ENCODE measurements at places on chromosomes 11 and 22.

DNA sequence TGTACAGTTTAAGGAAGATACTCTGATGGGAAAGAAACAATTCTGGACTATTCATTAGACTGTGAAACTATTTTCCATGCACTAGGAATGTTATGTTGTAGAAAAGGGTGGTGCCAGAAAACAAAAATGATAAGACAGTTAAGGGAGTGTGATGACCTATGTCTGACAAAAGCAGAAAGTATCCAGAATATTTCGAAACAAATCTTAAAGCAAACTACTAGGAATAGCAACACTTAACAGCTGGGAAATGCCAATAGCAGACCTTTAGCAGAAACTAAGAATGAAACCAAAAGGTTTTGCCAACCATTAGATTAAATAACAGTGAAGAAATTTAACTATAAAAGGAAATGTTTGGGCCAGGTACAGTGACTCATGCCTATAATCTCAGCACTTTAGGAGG lies 3.3 kb upstream of the ARHGAP20 start:
- no peak for DNase-seq

GRCh38 chr11:108985945-108986279 lies 321.0 kb downstream of the DDX10 start:
- no peak for DNase-seq

- DNase-seq: no peak
Observed at GRCh38 chr11:32987851-32988250, 27.8 kb upstream of the DEPDC7 start.

DNA sequence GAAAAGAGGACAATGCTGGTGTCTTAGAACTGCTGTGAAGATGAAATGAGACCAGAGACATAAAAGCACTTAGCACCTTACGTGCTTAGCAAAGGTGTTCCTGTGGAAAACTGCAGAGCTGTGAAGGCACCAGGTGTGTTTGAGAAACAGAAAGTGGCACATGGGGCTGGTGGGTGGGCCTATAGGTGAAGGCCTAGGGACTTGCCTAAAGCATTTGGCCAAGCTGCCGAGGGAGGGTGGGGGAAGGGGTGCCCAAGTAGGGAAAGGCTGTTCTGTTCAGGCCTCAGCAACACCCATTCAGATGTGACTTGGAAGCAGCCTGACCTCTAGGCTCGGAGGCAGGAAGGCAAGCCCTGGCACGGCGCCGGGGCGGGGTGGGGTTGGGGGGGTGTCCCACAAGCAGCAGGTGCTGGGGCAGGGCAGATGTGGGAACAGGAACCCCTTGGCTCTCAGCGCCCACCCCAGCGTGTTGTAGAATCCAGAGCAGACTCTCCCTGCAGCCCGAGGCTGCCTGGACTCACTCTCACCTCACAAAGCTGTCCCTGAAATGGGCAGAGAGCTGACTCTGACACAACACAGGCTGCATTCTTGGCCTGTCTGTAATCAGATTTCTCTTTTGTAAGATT lies 366.7 kb upstream of the NARS2 start:
- DNase-seq: no peak

DNA sequence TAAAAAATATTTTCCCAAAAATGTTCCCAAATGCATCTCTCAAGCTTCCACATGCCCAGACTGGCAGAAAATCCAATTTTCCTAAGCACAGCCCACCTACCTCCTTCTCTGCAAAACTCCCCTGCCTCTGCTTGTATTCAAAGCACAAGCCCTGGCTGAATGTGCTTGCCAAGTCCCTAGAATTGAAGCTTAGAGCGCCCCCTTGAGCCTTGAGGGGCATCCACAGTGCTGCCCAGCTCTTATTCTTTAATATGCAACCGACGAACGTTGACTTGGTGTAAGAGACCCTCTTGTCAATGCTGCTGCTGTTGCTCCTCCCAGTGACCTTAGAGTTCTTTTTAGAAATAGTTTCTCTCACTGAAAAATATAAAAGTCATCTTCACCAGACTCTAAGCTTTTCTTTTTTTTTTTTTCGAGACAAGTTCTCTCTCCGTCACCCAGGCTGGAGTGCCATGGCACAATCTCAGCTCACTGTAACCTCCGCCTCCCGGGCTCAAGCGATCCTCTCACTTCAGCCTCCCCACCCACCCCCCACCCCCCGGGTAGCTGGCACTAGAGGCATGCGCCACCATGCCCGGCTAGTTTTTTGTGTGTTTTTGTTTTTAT lies 63.5 kb upstream of the CAPRIN1 start:
- peak; percentile 44 for DNase-seq

GRCh38 chr22:23088199-23088604 lies 17.9 kb downstream of the GNAZ start:
- DNase-seq: no peak

DNA sequence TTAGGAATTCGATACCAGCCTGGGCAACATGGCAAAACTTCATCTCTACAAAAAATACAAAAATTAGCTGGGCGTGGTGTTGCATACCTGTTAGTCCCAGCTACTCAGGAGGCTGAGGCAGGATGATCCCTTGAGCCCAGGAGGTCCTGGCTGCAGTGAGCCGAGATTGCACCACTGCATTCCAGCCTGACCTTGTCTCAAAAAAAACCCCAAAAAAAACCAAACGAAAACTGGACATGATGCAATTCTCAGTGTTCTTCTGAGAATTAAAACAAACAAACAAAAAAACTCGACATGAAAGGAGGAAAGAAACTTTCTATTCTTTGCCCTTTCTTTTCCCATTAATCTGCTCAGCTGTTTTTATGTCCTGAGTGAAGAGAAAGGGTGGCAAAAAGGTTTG lies 7.4 kb downstream of the MED17 start:
- no peak for DNase-seq

- DNase-seq: peak; percentile 59
Observed at GRCh38 chr11:9972989-9973388, 309.1 kb downstream of the SWAP70 start.

DNA sequence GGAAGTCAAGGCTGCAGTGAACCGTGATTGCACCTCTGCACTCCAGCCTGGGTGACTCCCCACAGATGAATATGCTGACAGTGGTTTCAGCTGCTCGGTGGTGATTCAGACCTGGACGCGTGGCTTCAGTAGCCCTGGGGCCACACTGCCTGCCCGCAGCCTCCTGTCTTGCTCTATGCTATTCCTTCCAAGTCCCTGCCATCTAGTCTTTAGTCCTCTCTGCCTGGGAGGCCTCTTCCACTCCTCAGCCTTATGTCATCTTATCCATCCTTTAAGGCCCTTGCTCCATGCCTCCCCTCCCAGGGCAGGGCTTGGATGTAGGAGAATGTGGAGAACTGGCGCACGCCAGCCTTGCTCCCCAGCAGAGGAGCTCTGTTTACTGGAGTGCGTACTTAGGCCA lies 23.0 kb downstream of the YDJC start:
- DNase-seq: no peak

DNA sequence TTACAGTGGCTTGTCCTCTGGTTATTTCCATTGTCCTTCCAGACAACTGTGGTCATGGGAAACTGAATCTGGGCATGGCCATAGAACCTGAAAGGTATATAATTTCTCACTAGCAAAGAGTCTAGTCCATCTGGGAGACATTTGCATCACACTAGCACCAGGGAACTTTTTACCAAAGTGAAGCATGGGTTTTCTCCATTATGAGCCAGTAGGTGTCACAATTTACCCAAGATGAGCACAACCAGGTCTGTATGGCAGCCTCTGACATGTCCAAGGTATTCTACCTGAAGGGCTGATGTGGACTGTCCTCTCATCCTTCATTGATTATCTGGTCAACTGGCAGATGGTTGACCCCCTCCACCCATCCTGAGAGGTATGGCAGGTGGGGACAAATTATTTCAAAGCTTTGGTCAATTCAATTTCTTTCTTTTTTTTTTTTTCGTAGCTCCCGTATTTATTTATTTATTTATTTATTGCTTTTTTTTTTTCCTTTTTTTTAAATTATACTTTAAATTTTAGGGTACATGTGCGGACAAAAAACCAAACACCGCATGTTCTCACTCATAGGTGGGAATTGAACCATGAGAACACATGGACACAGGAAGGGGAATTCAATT lies 425.9 kb downstream of the TMEM135 start:
- peak; percentile 30 for DNase-seq

GRCh38 chr11:109769858-109770257 lies 323.3 kb upstream of the ZC3H12C start:
- no peak for DNase-seq

DNA sequence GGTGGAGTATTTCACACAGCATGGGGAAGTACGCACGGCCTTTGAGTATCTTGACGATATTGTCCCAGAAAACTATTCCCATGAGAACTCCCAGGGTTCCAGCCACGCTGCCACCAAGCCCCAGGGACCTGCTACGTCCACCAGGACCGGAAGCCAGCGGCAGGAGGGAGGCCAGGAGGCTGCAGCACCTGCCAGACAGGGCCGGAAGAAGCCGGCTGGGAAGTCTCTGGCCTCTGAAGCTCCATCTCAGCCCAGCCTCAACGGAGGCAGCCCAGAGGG lies 32.6 kb downstream of the IGHMBP2 start:
- no peak for DNase-seq

DNA sequence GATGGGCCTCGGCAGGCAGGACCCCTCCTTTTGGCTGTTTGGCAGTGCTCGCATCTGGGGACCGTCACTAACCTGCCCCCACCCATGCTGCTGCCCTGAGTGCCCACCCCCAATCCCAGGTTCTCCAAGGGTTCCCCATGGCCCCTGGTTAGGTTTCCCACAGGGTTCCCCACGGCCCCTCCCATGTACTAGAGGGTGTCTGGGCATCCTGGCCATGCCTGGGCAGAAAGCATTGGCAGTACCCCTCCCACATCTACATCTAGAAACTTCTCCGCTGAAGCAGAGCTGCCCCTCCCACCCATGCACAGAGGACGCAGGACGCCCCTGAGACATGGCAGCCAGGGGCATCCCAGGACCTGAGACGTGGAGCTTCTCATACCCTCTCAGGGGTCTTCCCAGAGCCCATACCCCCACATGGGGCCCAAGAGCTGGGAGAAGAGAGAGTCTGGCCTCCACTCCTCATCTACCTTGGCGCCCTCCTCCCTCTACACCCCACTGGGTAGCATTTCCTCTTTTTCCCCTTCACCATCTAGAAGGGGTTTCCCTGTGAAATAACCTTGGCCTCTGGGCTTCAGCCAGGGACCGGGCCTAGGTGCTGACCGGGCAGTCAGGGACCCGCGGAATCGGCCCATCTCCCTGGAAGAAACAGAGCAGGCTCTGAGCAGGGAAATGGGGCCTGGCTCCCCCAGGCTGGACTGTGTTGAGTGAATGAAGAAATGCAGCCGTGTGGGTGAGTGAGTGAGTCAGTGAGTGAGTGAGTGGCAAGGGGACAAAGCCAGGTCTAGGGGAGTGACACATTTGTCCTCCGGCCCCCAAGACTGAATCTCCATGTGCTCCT lies 987.3 kb downstream of the BRD1 start:
- no peak for DNase-seq

- no peak for DNase-seq
Observed at GRCh38 chr22:24559471-24559870, 3.7 kb downstream of the SNRPD3 start.

DNA sequence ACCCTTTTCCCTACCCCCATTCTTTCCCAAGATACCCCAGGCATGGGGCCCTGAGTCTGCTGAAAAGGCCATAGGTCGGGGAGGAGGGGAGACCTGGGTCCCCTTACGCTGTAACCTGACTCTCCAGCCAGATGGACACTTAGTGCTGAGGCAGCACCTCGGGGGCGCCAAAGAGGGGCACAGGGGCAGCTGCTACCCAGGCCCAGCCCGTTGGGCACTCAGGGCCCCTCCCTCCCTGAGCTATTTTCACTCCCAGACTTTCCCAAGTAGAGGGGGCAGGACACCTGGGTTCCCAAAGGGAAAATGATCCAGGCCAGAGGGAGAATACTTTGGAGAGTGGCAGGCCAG lies 933 bp downstream of the ACTN3 start:
- no peak for DNase-seq

GRCh38 chr11:77115181-77115611 lies 12.6 kb downstream of the OMP start:
- DNase-seq: peak; percentile 24

GRCh38 chr11:9091044-9091922 lies at the start of gene SCUBE2:
SCUBE2 (minus strand) TSS chr11:9091599; CDS start chr11:9091528, 71 bp downstream.
- peak; percentile 15 for DNase-seq

GRCh38 chr11:86914865-86915519 lies 40.2 kb downstream of the FZD4 start:
- DNase-seq: no peak

DNA sequence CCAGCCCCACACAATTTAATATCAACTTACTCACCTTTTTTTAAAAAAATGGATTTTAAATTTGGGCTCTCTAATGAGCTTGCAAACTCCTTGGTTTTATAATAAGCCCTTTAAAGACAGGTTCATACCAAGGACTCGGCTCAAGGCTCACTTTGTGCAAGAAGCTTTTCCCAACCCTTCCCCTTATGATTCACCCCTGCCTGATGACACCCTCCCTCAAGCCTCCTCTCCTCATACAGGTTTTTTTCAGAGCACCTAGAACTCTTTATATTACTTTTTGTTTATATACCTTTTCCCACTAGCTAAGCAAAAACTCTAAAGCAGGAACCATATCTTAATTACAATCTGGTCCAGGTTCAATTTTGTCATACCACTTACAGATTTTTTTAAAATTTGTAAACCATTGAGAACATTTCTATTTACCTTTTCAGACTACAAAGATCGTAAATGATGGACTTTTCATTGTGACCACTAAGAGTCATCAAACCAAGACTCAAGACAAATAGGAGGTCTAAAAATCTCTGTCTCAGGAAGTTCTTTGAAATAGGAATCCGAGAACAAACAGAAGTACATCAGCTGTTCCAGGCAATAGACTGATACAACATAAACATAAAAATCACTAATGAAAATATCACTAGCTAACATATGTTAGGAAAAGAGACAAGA lies 13.1 kb upstream of the EXPH5 start:
- DNase-seq: no peak

- no peak for DNase-seq
Observed at GRCh38 chr11:74057249-74058151, 48.6 kb upstream of the UCP3 start.

DNA sequence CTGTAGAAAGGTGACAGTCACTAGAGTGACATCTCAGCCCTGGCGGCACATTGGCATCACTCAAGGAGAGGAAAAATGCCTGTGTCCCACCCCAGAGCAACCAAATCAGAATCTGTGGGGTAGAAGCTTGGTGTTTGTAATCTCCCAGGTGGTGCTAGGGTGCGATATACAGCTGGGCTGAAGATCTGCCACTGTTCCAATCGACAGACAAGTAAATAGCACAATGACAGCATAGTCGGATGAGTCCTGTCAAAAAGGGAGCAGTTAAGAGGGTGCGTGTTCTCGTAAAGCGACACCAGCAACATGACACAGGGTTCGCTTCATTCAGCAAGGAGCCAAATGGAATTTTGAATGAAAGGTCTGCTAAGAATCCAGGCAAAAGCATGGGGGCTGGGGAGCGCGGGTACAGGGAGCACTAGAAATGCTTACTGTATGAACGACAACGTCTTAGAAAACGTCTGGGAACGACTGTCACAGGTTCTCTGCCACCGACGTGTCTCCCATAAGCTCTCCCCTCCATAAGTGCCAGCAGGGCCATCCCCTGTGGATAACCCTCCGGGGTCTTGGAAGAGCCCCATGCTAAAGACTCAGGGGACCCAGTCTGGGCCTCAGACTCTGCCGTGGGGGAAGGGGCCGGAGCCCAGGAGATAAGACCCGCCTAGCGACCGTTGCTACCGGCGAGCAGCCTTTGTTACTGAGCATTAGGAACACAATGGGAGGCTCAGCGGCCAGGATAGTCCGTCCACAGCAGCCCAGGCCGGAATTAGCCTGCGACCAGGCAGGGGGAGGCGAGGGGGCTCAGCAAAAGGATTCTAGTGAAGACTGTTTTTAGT lies 20.8 kb downstream of the ADA2 start:
- no peak for DNase-seq

- peak; percentile 32 for DNase-seq
Observed at GRCh38 chr22:42473484-42474193, 41.4 kb upstream of the NFAM1 start.
